ENCODE measurements at places on chromosomes 7 and 10. TPM values are rescaled to one million over a fixed set of nuclear protein-coding genes. Genes with fewer than 3 reads are reported as not detected.

Gene PITX3
- total RNA-seq: 0.30 TPM

Gene ECHDC3
- 19.3 TPM for total RNA-seq

Gene TACC2
- 102 TPM for total RNA-seq

Gene C10orf71
- not detected for total RNA-seq

Gene TPK1
- total RNA-seq: 11.9 TPM

Gene HTR5A
- total RNA-seq: not detected
